ENCODE measurements at places on chromosomes 4 and X.

GRCh38 chr4:54365691-54366090 lies 136.6 kb downstream of the PDGFRA start:
- no peak for DNase-seq

DNA sequence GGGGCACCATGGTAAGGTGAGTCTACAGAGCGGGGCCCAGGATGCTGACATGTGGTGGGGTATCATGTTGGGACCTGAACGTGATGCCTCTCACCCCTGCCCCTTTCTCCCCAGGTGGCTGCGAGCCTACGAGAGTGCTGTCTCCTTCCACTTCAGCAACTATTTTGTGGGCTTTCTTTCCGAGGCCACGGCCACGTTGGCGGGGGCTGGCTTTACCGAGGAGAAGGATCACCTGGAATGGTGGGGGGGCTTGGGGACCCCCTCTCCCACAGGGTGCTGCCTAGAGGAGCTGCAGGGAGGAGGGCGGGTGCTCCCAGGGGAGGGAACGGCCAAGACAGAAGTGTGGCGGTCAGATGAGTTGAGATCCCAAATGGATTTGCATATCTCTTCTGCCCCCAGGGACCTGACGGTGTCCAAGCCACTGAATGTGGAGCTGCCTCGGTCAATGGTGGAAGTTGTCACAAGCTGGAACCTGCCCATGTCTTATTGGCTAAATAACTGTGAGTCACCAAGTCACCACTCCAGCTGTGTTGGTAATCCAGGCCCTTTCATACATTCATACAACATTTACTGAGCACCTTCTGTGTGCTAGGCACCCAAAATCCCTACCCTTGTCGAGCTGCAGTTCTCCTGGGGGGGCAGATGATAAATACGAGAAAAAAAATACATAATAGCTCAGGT lies 5.5 kb downstream of the PORCN start:
- DNase-seq, result no peak

GRCh38 chr4:54109241-54110018 lies 9.5 kb downstream of the GSX2 start:
- DNase-seq, result no peak

DNA sequence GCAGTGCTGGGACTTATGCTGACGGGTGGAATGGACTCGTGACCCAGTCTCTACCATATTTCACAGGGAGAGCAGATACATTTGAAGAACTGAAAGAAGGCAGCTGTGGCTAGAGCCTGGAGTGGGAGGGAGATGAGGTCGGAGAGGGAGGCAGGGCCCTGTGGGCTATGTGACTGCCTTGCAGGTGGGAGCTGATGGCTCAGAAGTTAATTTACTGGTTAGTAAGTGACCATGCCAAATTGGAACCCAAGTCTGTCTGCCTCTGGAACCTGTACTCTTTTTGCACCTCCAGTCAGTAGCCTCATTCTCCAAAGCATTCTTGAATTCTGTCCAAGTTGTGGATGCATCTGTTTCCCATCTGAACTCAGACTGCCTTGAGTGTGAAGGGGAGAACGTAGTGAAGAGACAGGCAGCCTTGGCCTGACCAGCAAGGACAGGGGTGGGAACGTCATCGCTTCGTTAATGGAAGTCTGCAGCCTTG lies 92.3 kb downstream of the REPS2 start:
- no peak for DNase-seq

DNA sequence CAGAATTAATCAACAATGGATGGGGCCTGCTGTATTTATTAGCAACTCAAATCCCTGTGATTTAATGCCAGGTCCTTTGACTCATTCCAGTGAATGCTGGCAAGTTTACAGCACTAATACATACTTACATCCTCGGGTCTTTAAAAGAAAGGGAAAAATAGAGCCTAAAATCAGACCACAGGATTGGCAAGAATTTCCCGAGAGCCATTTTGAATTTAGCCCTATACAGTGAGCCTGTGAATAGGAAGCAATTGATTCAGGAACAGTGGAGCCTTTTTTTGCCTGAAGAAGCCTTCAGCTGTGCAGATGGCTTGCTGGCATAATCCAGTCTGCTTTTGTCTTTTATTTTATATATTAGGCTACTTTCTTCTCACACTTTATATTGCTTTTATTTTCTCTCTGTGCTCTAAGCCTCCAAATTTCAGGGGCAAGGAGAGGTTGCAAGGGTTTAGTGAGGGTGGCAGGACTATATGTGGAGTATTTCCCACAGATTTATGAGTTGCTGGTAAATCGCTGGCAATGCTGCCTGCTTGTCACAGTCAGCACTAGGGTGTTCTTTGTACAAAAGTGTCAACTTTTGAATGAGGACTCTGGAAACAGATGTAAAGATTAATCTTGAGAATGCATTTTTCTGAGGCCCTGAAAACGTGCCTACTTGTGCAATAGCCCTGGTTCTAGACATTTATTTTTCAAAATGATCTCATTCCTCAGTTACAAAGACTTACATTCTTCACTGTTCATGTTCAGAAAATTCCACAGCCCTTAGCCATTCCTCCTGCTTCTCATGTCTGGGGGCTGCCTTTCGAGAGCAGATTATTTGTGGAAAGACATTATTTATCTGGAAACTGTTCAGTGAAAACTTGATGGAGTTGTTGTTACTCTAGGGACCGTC lies 303.5 kb downstream of the SPRY1 start:
- DNase-seq, result no peak

DNA sequence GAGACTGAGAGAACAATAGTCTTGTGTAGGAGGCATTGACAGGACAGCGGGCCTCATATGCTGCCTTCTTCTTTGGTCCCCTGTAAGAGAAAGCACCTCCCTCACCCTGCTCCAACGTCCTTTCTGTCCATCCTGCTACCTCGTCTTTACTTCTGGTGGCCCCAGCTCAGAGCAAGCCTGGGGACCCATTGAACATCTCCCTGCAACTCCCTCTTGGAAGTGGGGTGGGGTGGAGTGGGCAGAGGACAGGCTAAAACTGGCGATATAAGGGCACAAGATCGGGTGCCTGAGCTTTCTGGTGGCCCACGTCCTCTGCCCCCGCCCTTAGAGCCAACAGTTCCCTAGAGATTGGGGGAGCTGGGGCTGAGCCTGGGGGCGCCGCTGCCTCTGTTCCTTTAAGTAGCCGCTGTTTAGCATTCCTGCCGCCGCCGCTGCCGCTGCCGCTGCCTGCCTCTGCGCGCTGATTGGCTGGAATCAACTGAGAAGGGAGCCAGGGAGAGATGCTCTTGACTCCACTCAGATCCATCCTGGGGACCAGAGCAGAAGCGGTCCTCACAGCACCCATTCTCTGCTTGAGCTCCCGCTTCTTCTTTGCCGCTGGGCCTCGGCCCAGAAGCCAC lies at the start of gene DLG3:
TSS of gene DLG3 (plus strand) at position 510 of the 620 bp plus-strand sequence. CDS start 367 bp downstream, outside the sequence.
- no peak for DNase-seq

DNA sequence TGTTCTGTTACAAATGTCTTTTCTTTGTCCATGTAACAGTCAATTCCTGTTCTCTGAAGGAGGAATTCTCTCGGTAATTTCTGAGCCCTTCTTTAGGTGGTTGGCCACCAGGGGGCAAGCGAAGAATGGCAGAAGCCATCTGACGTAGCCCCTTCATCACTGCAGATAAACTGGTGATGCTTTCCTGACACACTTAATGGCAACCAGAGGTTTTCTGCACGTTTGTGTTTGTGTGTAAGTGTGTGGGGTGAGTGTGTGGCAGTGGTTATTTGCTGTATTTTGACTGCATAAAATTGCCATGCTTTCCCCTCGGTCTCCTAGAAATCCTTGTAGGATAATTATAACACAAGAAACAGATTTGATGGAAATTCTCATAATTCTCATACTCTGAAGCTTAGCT lies 64.8 kb upstream of the STOX2 start:
- peak; percentile 27 for DNase-seq

DNA sequence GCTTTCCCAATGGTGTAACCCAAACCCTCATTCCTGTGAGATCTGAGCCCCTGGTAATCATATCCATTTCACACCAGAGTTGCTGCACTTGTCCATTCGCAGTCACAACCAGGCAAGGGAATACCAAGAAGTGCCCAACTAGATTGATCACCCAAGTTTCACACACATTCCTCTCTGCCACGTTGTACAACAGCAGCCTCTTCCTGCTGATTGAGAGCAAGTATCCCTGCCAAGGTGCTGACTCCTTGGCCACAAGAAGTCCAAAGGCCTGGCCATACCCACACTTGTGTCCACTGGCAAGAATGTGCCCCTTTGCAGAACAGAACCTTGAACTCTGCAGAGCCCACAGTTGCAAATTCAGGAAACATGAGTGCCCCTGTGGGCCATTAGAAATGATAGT lies 6.5 kb upstream of the ACOT9 start:
- no peak for DNase-seq

DNA sequence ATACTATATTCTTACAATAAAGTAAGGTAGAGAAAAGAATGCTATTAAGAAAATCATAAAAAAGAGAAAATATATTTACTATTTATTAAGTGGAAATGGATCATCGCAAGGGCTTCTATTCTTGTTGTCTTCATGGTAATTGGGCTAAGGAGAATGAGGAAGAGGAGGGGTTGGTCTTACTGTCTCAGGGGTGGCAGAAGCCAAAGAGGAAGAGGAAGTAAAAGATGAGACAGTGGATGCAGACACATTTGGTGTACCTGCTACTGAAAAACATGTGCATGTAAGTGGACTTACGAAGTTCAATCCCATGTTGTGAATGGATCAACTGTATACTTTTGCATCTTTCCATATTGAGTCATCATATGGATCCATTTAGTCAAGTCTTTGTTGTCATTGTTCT lies 1502.1 kb upstream of the ADGRL3 start:
- no peak for DNase-seq

DNA sequence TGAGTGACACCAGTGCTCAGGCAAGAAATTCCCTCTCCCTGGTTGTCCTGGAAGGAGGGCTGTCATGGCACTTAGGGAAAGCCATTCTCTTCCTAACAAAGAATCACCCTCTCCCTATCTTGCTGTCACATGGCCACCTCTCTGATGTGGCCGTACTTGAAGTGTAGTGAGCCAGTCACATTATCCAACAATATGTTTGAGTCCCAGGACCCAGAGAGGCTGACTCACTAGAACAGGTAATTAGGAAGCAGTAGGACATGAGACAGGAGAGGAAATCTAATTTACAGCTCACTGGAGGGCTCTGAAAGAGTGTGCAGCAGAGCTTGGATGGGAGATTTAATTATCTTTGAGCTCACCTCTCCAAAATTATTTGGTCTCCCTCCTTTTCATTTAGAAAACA lies 299.1 kb downstream of the ARHGAP24 start:
- DNase-seq, result no peak

DNA sequence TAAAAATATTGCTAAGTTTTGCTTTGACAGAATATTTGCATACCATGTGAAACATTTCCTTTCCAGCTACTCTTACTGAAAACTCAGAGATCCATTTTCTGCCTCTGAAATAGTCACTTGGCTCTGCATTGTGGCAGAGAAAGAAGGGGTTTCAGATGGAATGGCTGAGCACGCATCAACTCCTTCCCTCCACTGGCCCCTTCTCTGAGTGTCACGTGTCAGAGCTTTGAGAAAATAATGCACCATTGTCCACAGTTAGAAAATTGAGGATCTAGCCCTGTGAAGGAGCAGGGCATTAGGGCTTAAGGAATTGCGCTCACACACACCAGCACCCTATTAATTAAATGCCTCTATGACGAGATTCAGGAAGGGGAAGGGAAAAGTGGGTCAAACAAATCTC lies 78.8 kb upstream of the FAT4 start:
- DNase-seq, result no peak

GRCh38 chr4:153019906-153020305 lies 83.8 kb downstream of the FHDC1 start:
- no peak for DNase-seq

GRCh38 chr4:26152056-26152455 lies 168.8 kb upstream of the RBPJ start:
- no peak for DNase-seq

GRCh38 chr4:3211866-3212265 lies 37.1 kb upstream of the MSANTD1 start:
- DNase-seq, result no peak

DNA sequence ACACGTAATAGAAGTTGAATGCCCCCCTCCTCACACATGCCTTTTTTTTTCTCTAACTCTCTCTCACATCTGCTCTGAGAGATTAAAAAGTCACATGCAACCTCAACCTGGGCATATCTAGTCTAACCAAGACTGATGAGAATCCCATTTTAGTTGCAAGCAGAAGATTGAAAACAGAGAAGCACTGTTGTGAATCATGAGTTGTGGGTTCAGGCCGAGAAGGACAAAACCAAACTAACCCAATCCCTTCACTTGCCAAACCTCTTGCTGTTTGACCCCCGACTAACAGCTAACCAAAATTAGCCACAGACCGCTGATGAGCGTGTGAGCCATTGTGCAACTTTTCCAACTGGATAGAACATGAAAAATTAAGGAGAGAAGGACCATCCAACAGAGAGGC lies 31.8 kb downstream of the CXCL1 start:
- DNase-seq, result no peak

- DNase-seq, result no peak
Observed at GRCh38 chr4:78784236-78784865, 8.2 kb downstream of the BMP2K start.

DNA sequence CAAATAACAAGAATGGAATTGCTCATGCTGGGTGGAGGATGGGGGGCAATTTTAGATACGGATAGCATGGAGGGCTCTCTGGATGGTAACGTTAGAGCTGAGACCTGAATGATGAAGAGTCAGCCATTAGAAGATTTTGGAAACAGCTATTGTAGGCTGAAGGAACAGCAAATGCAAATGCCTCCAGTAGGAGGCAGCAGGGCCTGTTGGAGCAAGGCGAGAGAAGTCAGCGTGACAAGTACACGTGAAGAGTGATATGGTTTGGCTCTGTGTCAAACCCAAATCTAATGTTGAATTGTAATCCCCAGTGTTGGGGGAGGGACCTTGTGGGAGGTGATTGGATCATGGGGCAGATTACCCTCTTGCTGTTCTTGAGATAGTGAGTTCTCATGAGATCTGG lies 59.3 kb upstream of the SOD3 start:
- DNase-seq, result no peak

GRCh38 chrX:150507251-150507856 lies 61.1 kb upstream of the MTM1 start:
- no peak for DNase-seq

DNA sequence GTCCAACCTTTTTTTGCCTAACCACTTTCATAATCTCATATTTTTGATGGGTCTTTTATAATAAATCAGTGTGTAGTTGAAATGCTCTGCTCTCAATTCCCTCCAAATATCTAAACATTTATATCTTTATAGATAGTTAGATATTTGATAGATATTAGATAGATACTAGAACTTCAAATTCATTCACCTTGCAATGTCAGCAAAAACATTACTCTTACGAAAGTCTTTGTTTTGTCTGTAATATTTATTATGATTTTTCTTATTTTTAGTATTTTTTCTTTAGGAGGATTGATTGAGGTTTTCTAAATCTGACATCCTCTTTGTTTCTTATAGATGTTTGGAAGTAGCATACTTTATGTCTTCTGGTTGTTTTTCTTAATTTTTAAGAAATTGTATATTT lies 2563.6 kb downstream of the PCDH7 start:
- no peak for DNase-seq

GRCh38 chr4:3257103-3257555 lies 8.2 kb downstream of the MSANTD1 start:
- DNase-seq, result no peak

- peak; percentile 13 for DNase-seq
Observed at GRCh38 chr4:6221851-6222760, 21.8 kb upstream of the JAKMIP1 start.

Data from CD8-positive, alpha-beta memory T cell (primary cell).